ENCODE measurements at places on chromosomes 7 and 10.

- DNase-seq = no peak
These were observed 128.9 kb upstream of the NANOS1 start for GRCh38 chr10:118900617-118901016.

DNA sequence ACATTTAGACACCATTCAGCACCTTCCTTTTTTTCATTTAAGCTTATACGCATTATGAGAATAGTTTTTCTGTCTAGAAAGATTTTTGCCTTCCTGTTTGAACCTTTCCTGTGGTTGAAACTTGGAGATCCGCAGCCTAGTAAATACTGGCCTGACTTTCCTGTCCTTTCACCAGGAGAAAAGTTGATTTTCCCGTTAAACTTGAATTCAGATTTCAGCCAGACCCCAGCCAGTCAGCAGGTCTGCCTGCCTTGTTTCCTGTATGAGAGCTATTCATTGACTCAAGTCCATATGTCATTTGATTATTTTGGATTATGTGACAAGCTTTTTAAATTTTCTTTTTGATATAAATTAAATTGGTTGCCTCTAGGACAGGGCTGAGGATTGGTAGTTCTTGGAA lies 71.5 kb downstream of the EVX1 start:
- DNase-seq = no peak

DNA sequence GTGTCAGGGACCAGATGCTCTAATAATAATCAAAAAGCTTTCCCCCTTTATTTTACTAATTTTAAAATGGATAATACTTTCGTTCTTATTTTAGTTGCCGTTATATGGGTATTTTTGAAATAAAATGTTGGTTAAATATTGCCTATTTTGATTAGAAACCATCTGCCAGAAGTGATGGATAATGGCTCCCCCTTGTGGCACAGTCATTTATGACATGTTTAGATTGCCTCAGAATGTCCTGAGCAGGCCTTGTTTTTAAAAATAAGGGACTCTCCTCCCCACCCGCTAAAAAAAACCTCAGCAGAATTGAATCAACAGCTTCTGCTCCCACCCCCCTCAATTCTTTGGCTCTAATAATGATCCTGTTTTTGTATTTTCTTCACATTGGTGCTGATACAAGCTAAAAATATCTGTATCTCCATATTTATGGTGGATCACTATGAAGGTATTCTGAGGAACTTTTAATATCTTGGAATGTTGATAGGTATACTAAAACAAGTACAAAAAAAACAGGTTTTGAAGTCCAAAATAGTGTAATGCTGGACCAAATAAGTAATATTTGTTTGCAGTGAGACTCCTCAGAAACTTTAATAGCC lies 38.8 kb downstream of the TMEM60 start:
- DNase-seq = peak; percentile 66

- DNase-seq = no peak
These were observed 19.2 kb upstream of the PARD3 start for GRCh38 chr10:34834274-34834673.

- no peak for DNase-seq
These were observed 104.7 kb downstream of the SFMBT2 start for GRCh38 chr10:7306147-7306546.

GRCh38 chr10:22693860-22694259 lies 20.5 kb downstream of the PIP4K2A start:
- no peak for DNase-seq

- DNase-seq = no peak
These were observed 37.7 kb upstream of the ODAD2 start for GRCh38 chr10:28036587-28036986.

- DNase-seq = no peak
These were observed 263.6 kb downstream of the DOCK4 start for GRCh38 chr7:111942450-111943081.

DNA sequence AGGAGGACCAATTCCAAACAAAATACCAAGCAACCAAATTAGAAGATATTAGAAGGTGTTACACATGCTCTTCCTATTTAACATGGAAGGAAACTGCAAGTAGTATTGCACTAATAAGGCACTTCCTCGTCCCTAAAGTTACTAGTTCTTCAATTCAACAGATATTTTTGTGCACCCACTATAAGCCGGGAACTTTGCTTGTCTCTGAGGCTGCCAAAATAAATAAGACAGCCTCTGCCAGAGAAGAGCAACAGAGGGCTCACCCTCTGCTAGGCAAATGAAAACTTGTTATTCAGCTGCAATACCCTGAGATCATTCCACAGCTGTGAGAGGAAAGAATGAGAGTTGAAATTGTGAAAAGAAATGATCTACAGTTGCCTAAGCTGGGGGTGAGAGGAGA lies 37.4 kb upstream of the GSAP start:
- DNase-seq = no peak

- DNase-seq = peak; percentile 29
These were observed 126.1 kb downstream of the PFKFB3 start for GRCh38 chr10:6328699-6329423.

GRCh38 chr10:95346715-95347401 lies 56.1 kb upstream of the PDLIM1 start:
- no peak for DNase-seq

DNA sequence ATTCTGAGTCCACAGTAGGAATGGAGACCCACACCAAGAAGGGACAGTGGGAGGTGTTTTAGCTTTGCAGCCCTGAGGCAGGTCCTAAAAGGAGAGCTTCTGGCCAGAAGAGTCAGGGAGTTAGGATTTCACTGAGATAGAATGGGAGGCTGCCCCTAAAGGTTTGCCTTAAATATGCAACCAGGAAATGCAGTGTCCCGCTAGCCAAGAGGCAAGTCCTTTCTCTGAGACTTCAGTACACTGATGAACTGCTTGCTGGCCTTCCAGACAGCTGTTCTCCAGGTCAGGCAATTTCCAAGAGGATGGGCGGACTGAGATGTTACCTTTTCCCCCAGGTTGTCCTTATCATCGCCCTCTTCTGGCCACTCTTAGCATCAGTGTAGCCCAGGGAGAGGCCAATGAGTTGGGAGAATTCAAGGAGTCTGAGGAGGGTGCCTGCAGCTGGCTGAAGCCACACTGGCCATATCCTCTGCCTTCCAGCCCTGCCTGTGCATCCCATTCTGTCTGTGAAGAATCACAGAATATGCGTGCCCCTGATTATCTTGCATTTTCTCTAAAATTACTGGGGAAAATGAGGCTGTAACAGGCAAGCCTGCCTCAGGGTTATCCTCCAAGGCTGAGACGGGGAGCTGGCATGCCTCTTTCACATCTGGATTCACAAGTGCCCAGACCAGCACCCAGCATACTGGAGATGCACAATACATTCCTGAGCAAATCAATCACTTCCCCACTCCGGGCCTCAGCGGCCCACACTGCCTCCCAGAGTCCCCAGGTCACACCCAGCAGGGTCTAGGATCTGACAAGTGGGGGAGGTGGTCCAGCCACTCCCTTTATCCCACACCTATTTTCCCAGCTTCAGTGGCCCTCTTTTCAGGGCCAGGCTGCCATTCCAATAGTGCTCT lies 2.4 kb downstream of the TLL2 start:
- DNase-seq = no peak

DNA sequence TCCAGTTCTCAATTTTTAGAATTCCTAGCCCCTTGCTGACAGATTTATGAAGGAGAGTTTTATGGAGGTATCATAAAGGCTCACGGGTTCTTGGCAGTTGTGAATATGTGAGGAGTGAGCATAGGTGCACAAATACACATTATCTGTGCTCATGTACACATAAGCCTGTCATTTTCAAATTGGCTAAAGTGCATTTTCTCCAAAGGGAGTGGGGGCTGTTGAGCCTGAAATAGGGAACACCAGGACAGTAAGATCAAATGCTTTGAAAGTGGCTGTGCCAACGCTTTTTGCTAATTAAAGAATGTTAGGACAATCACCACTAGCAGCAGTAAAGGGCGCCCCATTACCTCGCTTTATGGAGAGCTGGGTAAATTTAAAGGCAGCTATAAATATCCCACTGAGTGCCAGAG lies 8.3 kb upstream of the LRRC4 start:
- no peak for DNase-seq

- no peak for DNase-seq
These were observed 267.0 kb downstream of the PLXNA4 start for GRCh38 chr7:132309102-132309805.

- no peak for DNase-seq
These were observed 613.1 kb downstream of the SUGCT start for GRCh38 chr7:40747856-40748255.

GRCh38 chr7:128108641-128109423 lies 77.6 kb upstream of the LRRC4 start:
- no peak for DNase-seq

DNA sequence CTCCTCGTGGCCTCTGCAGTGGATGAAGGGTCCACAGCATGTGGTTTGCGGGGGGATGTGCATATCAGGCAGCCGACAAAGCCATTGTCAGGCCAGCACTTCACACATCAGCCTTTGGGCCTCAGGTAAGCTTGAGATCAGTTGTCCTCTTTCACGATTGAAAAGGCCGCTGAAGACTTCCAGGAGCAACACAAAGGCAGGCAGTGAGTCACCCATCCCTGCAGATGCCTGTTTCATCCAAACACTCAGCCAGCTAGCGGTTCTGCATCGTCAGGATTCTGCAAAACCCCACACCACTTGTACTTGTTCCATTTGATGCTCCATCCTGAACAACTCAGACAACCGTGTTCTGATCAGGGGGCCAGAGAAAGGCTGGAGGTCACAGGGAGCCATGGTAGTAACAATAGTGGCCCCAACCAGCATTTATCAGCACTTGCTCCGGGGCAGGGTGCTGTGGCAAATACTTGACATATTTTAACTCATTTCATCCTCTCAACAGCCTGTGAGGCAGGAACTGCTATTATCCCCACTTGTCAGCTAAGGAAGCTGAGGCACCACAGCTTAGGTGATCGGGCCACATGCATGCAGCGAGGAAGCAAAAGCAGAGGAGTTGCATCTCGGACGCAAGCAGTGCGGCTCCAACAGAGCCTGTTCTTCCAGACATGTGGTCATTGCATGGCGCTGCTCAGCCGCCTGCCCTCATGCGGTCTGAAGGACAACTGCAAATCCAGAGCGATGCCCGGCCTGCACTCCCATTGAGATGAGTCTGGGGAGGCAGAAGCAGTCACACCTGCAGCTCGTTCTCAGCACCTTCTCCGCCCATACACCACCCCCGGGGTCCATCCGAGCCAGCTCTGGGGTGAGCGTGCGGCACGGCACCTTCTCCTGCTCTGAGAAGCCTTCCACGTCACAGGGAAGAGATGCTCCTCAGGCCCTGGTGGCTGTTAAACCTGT lies 144.9 kb downstream of the PAXIP1 start:
- no peak for DNase-seq

- DNase-seq = no peak
These were observed 41.4 kb downstream of the ZNF680 start for GRCh38 chr7:64521409-64521984.

DNA sequence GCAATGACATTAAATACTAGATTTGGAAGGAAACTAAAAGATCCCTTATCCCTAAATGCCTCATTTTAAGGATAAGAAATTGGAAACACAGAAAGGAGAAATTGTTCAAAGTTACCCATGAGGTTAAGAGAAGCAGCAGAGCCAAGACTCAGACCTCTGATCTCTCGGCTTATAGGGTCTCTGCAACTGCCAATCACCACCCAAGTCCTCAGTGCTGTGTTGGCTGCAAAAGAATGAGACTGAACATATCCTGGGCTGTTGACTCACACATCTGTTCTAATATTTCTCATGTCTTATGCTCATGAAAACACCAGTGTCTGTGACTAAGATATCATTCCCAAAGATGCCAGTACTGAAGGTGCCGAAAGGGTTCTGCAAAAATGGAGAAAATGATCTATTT lies 153.3 kb downstream of the XPNPEP1 start:
- DNase-seq = no peak

DNA sequence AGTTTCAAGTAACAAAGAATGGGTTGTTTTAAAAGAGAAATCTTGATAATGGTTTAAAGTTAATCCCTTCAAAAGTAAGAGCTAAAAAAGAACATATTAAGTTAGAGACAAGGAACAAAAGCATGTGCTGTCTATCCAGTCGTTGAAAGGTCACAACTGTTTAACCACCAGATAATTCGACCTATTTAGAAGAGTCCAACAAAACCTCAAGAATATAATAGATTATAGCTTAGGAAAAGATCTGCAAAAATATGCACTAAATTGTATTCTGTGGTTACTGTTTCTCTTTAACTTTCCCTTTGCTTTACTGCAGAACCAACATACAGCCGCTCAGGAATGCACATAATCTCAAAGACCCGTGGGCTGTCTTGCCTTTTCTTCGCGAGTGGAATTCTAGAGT lies 74.9 kb downstream of the PCGF5 start:
- no peak for DNase-seq

DNA sequence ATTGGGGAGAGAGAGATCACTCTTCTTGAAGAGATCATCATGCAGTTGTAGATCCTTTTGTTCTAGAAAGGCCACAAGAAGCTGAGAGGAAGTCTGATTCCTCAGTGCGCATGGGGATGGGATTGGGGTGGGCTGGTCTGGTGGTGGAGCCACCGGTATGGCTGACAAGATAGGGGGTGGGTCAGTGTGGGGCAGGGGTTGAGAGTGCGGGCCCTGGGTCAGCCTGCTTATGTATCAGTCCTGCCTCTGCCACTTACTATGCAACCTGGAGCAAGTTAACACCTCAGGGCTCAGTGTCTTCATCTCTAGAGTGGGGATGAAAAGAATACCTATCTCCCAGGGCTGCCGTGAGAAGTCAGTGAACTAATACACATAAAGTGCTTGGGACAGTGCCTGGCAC lies 8.0 kb downstream of the SMARCD3 start:
- no peak for DNase-seq

- DNase-seq = no peak
These were observed 14.3 kb upstream of the OIT3 start for GRCh38 chr10:72879245-72879644.

- no peak for DNase-seq
These were observed 20.3 kb downstream of the PCLO start for GRCh38 chr7:83142365-83142764.

- DNase-seq = no peak
These were observed 15.2 kb upstream of the FBXW4 start for GRCh38 chr10:101710059-101710695.

DNA sequence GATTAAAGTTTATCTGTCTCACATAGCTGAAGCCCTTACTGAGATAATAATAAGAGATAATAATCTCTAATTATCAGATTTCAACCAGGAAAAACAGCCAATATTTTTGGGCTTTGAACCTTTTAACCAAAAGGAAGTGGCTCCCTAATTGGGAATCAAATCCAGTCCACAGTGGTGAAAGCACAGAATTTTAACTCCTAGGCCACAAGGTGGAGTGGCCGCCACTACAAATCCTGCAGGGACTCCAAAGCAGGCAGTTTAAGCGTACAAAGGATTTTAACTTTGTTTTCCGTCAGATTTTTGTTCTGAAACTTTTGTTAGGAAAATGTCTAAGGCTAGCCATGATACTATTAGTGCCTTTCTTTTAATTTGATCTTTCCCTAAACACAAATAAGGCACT lies 99.6 kb upstream of the CCNY start:
- DNase-seq = no peak
